ENCODE measurements at places on chromosomes 1 and 21.

- peak; percentile 16 for DNase-seq
Observed at GRCh38 chr1:151867765-151868411, 14.4 kb upstream of the THEM5 start.

- no peak for DNase-seq
Observed at GRCh38 chr1:183630748-183631147, 4.8 kb downstream of the ARPC5 start.

DNA sequence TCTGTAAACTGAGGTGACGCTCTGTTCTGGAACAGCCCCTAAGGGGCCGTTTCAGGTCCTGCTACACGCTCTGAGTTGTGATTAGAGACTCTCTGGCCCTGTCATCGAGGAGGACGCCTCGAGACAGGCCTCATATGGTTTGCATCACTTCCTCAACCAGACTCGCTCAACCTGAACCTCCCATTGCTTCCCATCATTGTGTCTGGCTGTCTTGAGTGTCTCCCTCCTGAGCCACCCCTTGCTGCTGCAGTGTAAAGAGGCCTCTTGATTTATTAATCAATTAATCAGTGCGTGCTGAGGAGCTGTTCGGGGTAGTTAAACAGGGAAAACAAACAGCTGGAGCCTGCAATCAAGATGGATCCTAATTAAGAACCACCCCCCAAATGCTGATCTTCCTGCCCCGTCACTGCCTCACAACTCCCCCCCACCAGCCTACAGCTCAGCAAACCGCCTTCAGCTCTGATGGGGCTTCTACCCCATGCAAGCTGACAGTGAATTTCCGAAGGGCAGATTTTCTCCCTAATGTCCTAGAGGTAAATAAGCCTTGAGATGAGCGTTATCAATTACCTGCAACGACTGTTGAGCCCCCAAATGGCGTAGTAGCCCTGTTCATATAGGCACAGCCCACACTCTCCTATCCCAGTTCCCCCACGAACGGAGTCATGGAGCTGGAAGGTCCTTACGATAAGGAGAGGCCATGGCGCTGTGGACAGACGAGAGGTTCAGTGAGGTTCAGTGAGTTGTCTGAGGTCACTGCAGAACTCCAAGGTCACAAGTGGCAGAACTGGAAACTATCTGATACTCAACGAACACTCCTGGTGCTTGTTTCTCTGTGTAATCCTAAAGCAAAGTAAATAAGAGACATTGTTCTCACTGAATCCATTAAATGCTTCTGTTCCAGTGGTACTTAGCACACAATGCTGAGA lies 210.6 kb downstream of the KIF26B start:
- DNase-seq = no peak

DNA sequence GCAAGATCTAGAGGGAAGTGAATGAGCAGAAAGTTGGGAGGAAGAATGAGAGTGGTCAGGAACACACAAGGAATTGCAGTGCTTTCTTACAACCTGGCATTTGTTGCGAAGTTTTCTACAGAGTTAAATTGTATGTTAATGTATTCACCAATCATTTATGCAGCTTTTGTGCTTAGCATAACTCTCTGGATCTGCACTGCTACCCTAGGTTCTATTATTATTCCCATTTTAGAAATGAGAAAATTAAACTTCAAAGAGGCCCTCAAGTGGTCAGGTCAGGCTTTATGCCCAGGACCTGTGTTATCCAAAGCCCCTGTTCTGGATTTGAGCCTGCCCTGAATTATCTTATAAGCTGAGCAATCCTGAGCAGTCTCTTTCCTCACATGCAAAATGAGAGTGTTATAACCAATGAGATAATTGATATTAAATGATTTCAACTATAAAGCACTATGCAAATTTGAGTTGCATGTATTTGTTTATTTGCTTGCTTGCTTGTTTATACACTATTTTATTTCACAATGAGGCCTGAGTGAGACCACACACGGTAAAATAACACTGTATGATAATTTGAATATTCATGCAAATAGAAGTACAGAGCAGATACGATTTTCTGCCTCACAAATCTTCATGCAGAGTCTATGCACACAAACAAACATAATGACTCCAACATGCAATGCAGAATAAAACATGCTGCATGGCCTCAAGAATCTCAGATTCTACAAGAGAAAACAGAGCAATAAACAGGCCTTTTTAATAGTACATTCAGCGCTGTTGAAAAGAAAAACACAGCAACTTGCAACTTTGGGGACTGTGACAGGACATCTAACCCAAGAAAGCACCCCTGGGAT lies 323.0 kb downstream of the PLPP3 start:
- no peak for DNase-seq

GRCh38 chr1:175355414-175355813 lies 162.8 kb upstream of the KIAA0040 start:
- DNase-seq = no peak

GRCh38 chr1:68751723-68752122 lies 254.8 kb upstream of the DEPDC1 start:
- no peak for DNase-seq

DNA sequence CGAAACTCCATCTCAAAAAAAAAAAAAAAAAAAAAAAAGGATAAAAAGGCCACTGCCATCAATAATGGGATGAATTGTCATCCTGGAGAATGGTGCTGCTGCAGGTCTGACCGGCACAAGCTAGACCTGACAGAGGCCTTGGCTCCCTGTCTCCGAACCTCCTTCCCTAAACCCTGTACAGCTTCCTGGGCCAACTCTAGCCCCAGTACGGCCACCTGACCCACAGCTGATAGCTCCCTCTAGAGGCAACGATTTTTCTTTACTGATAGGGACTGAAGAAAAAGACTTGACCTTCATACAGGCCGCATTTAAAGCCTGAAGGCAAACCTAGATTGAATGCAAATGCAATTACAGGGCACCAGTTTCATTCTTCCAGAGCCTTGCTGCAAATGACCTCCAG lies 30.7 kb downstream of the NOL9 start:
- peak; percentile 8 for DNase-seq

GRCh38 chr21:40115775-40116174 lies 248.5 kb downstream of the PCP4 start:
- no peak for DNase-seq

DNA sequence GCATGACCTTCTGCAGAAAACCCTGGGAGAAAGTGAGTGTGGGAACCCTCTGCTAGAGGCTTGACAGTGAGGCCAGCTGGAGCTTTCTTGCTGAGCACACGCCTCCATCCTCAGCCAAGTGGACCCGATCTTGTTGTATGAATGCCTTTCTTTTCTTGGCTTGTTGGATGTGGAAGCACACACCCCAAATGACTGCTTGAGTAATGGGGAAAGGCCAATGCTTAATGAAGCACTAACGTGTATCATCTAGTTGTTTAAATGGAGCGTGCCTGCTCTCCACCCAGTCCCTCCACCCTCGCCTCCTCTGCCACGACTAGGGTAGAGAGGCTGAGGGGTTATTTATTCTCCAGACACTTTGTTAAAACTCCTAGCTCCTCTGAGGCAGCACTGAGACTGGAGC lies 54.3 kb upstream of the IKBKE start:
- DNase-seq = no peak

- DNase-seq = no peak
Observed at GRCh38 chr21:28167366-28167765, 825.3 kb downstream of the LTN1 start.

- no peak for DNase-seq
Observed at GRCh38 chr1:199710974-199711373, 316.5 kb upstream of the NR5A2 start.

DNA sequence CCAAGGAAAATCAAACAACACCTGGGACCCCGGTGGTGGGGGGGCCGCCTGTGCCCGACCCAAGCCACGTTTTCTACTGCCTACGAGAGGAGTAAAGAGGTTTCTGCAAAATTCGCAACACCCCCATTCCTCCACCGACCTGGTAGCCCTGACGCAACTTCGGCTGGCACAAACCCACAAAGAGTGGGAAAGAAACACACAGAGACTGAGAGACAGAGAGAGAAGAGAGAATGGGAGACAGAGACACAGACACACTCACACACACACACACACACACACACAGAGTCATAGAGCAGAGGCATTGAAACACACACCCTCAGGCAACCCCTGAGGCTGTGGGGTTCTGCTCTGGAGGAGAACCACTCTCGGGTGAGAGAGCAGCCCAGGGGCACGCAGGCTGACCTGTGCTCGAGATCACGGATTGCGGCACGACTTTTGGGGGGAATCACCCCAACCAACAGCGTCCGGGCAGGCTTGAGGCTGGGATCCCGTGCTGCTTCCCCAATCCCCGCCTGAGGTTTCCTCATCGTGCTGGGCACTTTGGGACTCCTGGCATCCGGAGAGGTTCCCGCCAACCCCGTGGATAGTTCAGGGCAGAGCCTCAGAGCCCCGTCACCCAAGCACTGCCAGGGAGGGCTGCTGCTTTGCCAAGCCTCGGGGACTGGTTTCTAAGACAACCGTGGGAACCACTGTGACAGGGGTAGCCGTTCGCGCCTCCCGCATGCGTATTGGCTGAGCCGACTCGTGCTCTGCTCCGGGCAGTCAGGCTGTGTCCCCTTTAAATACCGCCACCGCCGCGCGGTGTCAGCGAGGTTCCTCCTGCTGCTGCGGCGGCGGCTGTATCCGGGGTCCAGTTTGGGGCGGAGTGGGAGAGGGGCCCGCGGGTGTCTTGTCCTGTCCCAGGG lies 682.4 kb upstream of the TPTE start:
- no peak for DNase-seq

DNA sequence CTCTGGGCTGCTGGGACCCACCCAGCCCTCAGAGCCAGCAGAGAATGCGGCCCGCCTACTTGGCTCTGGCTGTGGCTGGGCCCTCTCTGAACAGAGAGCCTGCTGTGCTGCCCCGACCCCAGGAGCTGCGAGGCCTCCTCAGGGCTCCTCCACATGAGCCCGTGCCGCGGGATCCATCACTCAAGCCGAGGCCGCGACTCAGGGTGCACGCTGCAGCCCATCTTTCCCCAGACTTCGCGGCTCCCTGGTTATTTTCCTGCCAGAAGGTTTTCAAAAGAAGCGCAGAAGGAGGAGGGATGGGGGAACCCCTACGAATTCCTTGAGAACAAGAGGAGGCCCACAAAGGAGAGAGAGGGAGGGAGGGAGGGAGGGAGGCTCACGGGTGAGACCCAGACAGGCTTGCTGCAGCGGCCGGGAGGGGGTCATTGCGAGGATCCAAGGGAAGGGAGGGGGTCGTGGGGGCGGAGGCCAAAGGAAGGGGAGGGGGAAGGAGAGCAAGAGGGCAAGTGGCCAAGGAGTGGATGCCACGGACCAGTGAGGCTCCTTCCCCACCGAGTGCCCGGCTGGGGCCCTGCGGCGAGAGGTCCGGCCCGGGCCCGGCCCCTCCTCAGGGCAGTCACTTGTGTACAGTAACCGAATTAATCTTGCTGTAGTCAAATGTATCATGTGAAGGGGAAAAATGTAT lies 146.8 kb downstream of the CASZ1 start:
- no peak for DNase-seq

- peak; percentile 74 for DNase-seq
Observed at GRCh38 chr21:39518055-39518846, 66.5 kb downstream of the SH3BGR start.

GRCh38 chr1:53461323-53462044 lies 2.3 kb downstream of the DMRTB1 start:
- DNase-seq = no peak

Measured in LoVo (cell line).